ENCODE measurements at places on chromosomes 6 and 20. TPM values are rescaled to one million over a fixed set of nuclear protein-coding genes. Genes with fewer than 3 reads are reported as not detected.

The TFAP2D gene
- total RNA-seq: not detected

The NOTCH4 gene
- total RNA-seq: 16.2 TPM

- DNase-seq: no peak
Measured at GRCh38 chr6:34638834-34639736, 57.5 kb downstream of the ILRUN start.

GRCh38 chr6:14278446-14278845 lies 160.9 kb downstream of the CD83 start:
- no peak for DNase-seq

- no peak for DNase-seq
Measured at GRCh38 chr20:22430746-22431168, 153.6 kb downstream of the FOXA2 start.
